ENCODE measurements at places on chromosomes 6 and 20. TPM values are rescaled to one million over a fixed set of nuclear protein-coding genes. Genes with fewer than 3 reads are reported as not detected.

MAP7 gene
- 0.48 TPM for total RNA-seq

DNA sequence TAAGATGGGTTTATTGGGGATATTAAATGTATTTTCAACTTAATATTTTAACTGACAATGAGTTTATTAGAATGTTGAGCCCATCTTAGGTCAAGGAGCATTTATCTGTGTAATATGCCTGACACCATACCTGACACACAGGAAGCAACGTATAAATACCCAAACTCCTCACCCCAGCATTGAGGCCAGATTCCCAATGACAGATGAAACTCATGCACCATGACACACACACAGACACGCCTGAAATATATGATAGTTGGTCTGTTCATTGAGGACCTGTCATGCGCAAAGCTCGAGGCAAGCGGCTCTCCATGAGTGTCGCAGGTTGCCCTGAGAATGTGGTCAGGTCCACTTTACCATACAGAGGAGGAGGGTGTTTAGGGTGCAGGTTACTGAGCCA, 64.1 kb downstream of the GFOD1 start:
- H3K4me1 ChIP-seq = peaks cover 37% of the 10 kb centered on the region
- peaks cover 2% of the 10 kb centered on the region for H3K27me3 ChIP-seq
- no peak overlapping the region for H3K27ac ChIP-seq

DNA sequence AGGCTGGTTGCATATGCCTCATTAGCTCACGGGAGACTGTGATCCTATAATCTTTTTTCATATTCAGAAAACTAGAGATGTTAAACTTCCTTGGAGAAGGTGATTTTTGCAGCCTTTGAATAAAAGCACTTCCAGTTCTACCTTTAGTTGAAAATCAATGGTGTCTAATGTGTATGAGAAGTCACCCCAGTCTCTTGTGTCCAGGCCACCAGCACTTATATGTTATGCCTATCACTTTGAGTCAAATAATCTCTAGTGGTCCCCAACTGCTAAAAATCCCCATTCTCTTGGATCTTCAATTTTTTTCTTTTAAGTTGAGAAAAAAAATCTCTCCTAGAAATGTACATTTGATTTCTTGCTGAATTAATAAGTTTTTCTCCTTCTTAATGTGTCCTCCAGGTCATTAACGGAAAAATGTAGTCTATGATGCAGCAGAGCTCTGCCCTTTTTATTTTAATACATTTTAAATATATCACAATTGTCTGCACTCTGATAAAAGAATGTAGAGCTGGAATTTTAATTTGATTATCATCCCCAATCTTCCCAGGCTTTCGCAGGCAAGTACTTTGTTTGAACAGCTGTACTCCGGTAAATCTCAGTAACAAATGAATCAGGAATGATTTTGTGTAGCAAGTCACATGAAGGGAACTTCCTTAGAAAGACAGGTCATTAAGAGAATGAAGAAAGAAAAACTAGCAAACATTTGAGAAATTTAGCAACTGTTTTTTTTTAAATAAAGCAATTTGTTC, 147.0 kb downstream of the SOX4 start:
- no peaks in the 10 kb centered on the region for H3K36me3 ChIP-seq
- DNase-seq = no peak
- peaks cover 4% of the 10 kb centered on the region for H3K27me3 ChIP-seq
- H3K4me3 ChIP-seq = no peak overlapping the region
- peaks cover 3% of the 10 kb centered on the region for H3K4me1 ChIP-seq

GRCh38 chr6:107496892-107497684, 7.2 kb downstream of the SOBP start:
- no peak overlapping the region for H3K27ac ChIP-seq
- no peak overlapping the region for H3K4me3 ChIP-seq
- H3K36me3 ChIP-seq = no peaks in the 10 kb centered on the region
- DNase-seq = no peak
- H3K4me1 ChIP-seq = peaks cover 6% of the 10 kb centered on the region

RBM12 gene
- 116 TPM for total RNA-seq

DYNLRB1 gene
- total RNA-seq = 96.8 TPM

PTCRA gene
- not detected for total RNA-seq

RNF39 gene
- total RNA-seq = not detected

SPEF1 gene
- total RNA-seq = not detected

FKBP5 gene
- total RNA-seq = 79.8 TPM

TUBB1 gene
- not detected for total RNA-seq

Measured in activated naive CD8-positive, alpha-beta T cell treated with anti-CD3 and anti-CD28 coated beads, Interleukin-2, amount 10 ng/mL, durations not matched to agents 7 days and 5 days (primary cell).